Stimulated activated naive CD8-positive, alpha-beta T cell treated with anti-CD3 and anti-CD28 coated beads, Interleukin-15, amount 100 ng/mL, for 72 hours (primary cell): ENCODE measurements at places on chromosomes 12 and 14.
A peak's percentile ranks its signal among the peaks of the same experiment; 100 is the strongest.

DNA sequence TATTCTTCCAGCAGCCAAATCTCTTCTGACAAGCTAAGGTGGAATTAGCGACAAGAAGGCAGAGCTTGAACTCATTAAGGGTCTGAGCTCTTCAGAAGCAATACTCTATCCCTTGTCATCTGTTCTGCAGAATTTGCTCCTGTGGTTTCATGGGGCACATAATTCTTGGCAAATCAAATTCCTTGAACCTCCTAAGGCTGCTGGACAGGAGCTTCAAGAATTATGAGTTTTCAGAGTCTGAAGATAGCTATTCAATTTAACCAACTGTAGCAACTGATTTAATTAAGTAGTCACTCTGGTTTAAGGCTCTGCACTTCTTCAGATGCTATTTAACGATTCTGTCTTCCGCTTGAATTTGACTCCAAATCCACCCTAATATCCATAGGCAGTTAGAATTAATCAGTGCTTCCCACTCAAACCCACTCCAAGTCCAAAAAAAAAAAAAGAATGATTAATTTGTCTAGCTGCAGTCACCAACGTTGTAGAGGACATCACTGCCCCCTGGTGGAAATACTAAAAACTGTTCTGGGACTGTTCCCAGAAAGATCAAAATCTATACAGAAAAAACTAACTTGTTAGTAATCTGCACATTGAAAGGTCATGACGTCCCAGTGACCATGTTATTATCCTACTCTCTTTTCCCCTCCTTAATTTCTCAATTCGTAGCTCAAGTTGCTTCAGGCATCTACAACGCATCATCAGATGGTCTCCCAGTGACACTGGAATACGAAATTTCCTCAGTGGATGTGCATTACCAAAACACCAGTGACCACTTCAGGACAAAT, 169.9 kb downstream of the KIF21A start:
- peak; percentile 22 for DNase-seq

DNA sequence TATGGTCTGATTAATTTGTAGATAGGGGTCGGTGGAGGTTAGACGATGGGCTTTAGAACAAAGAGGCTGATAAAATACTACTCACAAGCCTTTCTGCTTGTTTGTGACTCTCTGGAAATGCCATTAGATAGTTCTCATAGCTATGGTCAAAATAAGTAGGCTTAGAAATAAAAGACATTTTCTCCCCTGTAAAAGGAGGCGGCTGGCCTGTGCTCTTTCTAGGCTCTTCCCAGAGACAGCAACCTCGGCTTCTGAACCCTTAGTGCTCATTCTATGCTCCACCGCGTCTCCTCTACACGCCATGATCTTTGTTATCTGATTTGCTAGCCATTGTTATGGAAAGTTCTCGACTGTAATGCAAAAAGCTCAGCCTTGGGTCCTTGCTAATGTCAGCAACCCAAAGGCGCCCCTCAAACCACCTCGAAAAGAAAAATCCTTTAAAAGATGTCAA, 64.5 kb downstream of the CRADD start:
- DNase-seq = no peak

GRCh38 chr12:104133321-104133720, 4.7 kb downstream of the NFYB start:
- DNase-seq = no peak

GRCh38 chr12:67645601-67646000, 2.9 kb upstream of the DYRK2 start:
- no peak for DNase-seq

- no peak for DNase-seq
Measured at GRCh38 chr14:90905531-90905930, 89.3 kb upstream of the TTC7B start.
